Adipocyte (in vitro differentiated cells): ENCODE measurements at places on chromosomes 5 and 9.
A peak's percentile ranks its signal among the peaks of the same experiment; 100 is the strongest.

- no peak for DNase-seq
Measured at GRCh38 chr5:929596-929995, 36.9 kb downstream of the TRIP13 start.

DNA sequence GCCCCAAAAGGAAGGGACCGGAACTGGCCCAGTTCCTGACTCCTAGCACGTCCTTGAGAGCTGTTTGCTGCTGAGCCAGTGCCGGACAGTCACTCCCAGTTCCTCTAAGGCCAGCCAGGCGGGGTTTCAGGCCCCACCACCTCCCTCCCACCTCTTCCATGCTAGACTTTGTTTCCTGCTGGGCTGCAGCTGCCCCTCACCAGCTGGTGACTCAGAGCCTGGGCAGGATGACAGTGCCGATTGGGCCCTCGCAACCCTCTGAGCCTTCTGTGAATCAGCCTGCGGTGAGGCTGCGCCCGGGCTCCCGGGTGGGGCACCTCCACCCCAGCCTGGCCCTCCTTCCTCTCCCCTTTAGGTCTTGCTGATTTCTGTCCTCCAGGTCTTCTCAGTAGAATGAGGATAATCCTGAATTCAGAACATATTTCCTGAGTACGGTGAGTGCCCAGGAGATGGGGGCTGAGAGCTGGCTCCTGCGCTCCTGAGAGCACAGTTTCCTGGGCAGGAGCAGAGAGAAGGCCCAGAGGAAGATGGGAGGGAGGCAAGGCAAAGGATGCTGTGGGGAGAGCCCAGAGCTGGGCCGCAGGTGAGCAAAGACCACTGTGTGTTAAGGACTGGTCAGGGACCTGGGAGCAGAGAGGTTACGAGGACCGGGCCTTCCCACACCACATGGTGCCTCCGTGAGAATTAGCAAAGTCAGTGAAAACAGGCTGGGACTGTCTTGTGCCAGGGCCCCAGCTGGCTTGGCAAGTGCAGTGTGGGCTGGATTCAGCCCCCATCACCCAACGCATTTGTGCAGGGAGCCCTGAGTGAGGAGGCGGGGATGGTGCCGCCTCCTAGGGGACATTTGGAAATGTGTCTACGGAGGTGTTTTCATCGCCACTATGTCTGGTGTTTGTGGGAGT, 32.9 kb upstream of the STXBP1 start:
- peak; percentile 97 for DNase-seq

GRCh38 chr5:135490245-135491037, 38.3 kb upstream of the TIFAB start:
- no peak for DNase-seq

DNA sequence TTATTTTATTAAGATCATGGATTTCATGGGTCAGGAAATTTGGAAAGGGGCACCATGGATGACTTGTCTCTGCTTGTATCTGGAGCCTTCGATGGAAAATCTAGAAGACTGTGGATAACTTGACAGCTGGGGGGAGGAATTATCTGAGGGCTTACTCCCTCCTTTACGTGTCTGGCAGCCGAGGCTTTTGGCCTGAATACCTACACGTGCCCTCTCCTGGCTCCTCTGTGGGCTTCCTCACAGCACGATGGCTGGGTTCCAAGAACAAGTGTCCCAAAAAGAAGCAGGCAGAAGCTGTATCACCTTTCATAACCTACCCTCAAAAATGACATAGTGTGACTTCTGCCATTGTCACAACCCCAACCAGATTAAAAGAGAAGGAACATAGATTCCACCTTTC, 228.9 kb downstream of the GRIA1 start:
- DNase-seq: no peak

DNA sequence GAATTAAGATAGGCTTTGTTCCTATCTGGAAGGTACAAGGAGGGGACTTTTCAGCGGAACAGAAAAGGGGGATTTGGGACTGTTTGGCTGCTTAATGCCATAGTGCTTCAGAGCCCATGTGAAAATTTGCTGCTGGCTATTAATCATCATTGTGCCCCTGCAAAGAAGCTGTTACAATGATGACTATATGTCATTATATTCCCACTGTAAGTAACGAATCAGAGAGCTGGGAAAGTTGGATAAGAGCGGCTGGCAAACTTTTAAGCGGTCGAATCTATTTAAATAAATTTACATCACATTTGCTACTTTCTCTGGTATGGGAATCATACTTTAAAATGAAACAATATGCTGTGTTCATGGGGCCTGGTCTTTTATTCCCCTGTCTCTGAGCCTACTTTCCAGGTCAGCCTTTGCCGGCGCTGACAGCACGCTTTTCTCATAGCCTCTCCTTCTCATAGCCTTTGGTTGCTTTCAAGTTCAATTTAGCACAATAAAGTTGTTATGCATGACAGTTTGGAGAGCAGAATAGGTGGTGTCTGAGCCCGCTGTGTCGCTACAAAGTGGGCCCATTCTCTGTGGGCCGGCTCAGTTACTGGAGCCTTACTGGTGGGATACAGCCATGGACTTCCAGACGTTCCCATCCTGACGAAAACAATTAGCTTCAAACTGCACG, 271.2 kb upstream of the TMEM161B start:
- no peak for DNase-seq

GRCh38 chr9:117018966-117019617, 332.0 kb downstream of the TRIM32 start:
- DNase-seq: no peak

DNA sequence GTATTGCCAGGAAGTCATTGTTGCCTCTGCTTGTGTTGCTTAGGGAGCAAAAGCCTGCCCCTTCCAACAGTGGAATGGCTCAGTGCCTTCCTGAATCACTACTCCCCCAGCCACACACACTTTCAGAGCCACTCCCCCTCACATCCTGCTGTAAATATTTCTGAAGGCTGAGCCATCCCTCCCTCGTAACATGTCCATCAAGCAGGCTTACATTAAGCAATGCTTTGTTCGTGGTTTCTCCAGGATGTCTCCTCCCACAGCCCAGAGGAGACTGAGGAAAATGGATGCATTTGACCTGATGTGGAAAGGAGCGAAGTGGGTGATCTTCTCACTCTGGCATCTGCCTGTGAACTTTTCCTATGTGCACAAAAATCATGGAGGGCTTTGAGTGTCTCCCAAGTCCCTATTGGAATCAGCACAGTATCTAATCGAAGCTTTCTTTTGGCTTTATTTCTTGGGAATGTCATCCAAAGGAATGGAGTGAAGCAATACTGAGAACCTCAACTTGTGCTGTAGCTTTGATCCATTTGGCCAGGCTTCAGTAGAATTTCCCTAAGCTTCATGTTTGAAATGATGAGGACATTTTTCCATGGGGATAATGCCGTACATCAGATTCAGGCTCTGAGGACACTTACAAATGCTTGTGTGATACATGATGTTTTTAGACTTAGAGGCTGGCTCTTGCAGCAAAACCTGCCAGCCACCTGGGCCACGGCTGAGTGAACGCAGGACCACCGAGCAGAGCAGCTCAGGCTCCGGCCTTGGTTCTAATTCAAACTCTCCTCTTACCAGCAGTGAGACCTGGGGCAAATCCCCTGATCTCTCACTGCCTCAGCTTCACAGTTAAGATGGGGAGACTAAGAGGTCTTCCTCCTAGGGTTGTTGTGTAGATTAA, 389.1 kb downstream of the ENC1 start:
- DNase-seq: peak; percentile 84

- DNase-seq: no peak
Measured at GRCh38 chr9:88922091-88922490, 69.2 kb upstream of the S1PR3 start.

DNA sequence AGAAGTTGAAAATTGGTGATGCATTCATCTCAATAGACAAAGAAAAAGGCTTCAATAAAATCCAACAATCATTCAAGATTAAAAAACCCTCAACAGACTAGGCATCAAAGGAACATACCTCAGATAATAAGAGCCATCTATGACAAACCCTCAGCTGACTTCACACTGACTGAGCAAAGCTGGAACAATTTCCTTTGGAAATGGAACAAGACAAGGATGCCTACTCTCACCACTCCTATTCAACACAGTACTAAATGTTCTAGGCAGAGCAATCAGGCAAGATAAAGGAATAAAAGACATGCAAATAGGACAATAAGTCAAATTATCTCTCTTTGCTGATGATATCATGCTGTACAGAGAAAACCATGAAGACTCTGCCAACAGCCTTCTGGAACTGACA, 1188.1 kb downstream of the DTWD2 start:
- peak; percentile 39 for DNase-seq

DNA sequence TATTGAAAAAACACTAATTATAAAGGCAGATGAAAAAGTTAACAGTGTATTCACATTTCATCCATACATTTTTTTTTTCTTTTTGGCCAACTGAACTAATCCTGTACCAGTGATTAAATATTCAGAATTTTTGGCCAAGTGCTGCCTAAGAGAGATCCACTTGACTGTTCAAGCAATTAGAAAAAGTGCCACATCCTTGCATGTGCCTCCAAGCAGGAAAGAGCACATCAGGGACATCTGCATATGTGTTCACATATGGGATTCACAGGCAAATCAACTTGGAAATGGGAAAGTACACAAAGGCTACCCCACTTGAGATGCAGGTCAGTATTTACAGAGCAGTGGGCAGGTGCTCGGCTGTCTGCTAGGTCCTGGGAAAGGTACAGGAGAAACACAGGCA, 163.3 kb upstream of the LHFPL2 start:
- no peak for DNase-seq

DNA sequence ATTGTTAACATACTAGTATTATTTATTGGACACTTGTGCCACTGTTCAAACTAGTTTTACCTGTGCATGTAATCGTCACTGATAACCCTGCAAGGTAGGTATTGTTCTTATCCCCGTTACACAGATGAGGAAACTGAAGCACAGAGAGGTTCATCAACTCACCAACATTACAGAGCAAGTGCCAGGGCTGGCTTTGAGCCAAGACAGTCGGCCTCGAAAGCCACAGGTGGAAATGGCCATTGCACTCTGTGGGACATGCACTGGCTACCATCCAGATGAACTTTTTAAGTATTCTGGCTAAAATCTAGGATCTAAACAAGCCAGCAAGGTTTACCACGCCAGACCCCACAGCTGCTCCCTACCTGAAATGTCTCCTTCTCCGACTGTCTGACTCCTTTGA, 57.9 kb downstream of the TEX10 start:
- no peak for DNase-seq

DNA sequence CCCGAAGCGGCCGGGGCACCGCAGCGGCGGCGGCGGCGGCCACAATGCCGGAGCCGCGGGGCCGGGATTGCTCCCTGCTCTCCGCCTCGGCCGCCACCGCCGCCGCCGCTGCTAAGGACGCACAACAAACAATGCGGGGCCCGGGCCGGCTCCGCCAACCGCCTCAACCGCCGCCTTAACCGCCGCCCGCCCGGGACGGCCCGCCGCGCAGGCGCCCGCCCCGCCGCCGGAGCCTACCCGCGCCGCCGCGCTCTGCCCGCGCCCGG, 254 bp downstream of the STRBP start:
- DNase-seq: no peak

GRCh38 chr5:7181841-7182240, 214.1 kb upstream of the ADCY2 start:
- DNase-seq: no peak

DNA sequence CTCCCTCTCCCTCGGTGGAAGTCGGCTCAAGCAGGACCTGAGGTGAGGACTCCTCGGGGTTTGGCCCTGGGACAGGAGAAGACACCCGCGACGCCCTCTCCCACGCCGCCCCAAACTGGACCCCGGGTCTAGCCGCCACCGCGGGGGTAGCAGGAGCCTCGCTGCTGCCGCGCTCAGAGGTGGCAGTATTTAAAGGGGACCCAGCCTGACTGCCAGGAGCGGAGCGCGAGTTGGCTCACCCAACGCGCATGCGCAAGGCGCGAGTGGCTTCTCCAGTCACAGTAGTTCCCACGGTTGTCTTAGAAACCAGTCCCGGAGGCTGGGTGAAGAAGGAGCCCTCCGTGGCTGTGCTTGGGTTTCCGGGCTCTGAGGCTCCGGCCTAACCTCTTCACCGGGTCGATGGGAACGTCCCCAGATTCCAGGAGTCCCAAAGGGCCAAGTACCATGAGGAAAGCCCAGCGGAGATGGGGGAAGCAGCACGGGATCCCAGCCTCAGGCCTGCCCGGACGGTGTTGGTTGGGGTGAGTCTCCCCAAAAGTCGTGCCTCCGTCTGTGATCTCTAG, 477.8 kb downstream of the SPATA31A7 start:
- no peak for DNase-seq

- DNase-seq: no peak
Measured at GRCh38 chr5:132475497-132475882, 15.1 kb downstream of the IRF1 start.

DNA sequence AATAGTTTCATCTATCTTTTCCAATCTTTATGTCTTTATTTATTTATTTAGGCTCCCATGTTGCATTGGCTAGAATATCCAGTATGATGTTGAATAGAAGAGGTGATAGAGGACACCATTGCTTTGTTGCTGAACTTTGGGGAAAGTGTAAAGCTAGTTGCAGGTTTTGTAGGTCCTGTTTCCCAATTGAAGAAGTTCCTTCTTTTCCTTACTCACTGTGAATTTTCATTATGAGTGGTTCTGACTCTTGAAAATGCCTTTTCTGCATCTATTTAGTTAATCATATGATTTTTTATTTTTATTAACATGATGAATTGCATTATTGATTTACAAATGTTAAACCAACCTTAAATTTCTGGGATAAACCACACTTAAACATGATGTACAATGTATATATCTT, 58.9 kb upstream of the NR3C1 start:
- DNase-seq: no peak

GRCh38 chr9:15529566-15530324, 19.0 kb upstream of the PSIP1 start:
- DNase-seq: no peak

GRCh38 chr5:543755-544674, 19.8 kb upstream of the SLC9A3 start:
- DNase-seq: no peak

DNA sequence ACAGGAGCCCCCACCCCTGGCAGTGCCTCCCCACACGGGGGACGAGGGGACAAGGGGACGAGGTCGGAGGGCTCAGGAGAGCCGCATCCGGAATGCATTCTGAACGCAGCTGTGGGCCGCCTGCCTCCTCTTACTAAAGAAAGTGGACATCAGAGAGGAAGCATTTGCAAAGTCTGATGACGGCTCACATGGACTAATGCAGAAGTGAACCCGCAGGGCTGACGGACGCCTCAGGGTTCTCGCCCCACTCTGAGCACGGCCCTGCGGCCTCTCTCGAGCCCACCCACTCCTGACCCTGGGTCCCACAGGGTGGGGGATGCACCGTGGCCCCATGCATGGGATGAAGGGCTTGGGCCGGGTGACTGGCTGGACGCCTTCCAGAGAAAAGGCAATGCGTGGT, 5.9 kb downstream of the LPCAT1 start:
- no peak for DNase-seq

GRCh38 chr5:57491369-57491965, 8.9 kb upstream of the ACTBL2 start:
- no peak for DNase-seq

DNA sequence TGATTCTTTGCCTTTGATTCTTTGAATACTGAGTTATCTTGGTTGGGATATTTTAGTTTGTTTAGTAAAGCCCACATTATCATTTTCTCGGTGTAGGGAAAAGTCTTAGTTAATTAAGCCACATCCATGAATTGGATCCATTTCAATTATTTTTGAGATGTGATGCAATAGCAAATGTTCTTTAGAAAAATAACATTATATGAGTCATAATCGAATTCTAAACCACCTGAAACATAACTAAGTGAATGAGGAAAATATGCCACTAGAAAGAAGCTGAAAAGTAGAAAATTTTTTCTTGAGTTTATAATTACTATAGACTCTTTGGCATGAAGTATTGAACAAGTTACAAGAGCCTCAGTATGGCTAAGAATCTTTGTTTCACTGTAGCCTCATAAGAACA, 17.5 kb upstream of the CCDC192 start:
- DNase-seq: peak; percentile 61
